Activated naive CD4-positive, alpha-beta T cell treated with anti-CD3 and anti-CD28 coated beads, Interleukin-2, amount 50 U/mL, for 16 hours (primary cell): ENCODE measurements at places on chromosomes 5 and 9.

DNA sequence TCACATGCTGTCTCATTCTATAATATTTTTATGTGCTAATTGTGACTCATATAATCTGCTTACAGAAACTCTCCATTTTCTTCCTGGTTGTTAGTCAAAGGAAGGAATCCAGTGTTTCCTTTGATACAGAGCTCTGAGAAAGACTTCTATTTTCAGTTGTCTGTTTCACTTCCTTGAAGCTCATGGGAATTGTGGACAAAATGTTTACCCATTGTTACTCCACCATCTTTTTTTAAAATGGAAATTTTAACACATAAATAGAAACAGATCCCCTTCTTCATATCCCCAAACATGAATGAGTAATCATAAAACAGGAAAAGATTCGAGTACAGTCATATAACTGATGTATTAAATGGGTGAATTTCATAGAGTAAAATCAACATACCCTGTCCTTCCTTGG lies 42.0 kb upstream of the KCNN2 start:
- no peak for DNase-seq

GRCh38 chr9:28735738-28736342 lies 1162.6 kb upstream of the C9orf72 start:
- DNase-seq, result no peak

DNA sequence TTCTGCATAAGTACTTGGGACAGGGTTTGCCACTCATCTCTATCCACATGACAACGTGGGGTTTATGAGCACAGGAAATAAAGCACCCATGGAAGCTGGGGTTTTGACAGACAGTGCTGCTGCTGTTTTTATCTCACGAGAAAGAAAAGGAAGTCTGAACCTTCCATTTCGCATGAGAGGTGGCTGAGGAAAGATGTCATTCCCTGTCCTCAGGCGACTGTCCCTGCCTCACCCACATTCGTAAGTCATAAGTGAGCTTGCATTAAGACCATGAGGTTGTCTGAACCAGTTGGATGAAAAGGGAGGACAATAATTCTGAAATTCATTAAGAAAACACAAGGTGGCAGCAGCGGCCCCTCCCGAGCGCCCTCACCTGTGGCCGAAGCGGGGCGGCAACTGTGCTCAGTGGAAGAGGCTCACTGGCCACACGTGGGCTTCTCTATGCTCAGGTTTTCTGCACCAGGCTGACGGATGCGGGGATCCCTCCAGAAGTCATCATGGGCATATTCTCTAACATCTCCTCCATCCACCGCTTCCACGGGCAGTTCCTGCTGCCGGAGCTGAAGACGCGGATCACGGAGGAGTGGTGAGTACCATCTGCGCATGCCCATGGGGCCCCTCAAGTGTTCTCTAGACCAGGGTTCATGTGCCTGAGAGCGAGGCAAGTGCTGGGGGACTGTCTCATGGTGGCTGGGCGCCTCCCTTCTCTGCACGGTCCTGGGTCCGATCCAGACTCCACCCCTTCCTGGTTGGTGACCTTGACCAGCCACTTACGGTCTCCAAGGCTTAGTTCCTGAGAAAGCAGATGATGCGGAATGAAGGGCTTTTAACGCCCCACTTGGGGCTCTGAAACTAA lies 54.7 kb upstream of the SUSD3 start:
- peak; percentile 68 for DNase-seq

DNA sequence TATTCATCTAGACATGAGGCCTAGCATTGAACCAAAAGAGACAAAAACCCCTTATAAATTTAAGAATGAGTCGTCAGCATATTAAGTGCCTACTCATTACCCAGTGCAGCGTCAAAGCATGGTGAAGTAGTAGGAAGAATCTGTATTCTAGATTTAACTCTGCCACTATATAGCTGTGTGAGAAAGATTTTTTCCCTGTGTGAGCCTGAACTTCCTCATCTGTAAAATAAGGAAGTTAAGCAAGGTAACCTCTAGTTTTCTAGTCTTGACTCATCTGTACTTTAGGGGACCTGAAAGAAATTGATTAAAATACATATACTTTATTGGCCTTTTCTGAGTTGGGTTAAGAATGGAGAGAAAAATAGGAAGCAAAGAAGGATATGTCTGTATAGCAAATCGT lies 82.1 kb upstream of the RUSC2 start:
- DNase-seq, result no peak

GRCh38 chr9:17656889-17657288 lies 78.0 kb downstream of the SH3GL2 start:
- DNase-seq, result no peak
